Activated CD4-positive, alpha-beta T cell treated with anti-CD3 and anti-CD28 coated beads, Interleukin-2, amount 10 ng/mL, durations not matched to agents 7 days and 5 days (primary cell): ENCODE measurements at places on chromosomes 1 and 21. TPM values are rescaled to one million over a fixed set of nuclear protein-coding genes. Genes with fewer than 3 reads are reported as not detected.

DNA sequence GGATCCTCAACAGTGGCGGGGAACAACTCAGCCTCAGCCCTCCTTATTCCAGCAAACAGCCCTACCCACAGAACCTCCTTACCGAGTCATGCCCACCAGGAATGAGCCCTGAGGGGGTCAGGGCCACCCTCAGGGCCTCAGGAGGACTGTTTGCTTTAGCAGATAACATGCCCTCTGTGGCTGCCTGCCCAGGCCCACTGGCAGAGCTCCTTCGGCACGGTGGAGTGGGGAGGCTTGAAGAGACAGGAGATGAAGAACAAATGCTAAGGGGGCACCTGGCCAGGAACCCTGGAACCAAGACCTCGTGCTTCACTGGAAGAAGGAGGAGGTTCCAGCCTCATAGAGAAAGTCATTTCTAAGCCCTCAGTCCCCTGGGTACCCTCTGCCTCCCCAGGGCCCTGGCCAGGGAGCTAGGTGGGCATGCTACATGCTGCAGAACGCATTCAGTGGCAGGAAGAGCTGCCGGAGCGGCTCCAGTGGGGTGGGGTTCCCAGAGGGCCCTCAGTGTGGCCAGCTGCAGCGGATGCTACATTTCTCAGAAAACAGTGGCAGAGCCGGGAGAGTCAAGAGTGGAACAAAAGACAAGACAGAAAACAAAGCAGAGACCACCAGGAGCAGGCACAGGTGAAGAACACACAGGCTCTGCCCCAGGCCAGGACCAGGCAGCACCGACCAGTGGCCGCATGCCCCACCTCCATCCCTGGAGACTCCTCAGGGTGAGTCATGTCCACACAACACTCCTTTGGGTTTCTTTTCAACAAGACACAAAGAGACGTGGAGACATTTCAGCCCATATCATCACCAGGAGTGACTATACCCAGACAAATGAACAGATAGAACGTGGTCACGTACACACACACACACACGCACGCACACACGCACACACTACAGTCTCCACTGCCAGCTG lies 39.8 kb downstream of the RIMS3 start:
- DNase-seq, result peak; percentile 1

- peak; percentile 54 for DNase-seq
Measured at GRCh38 chr1:224183591-224184312, 712 bp downstream of the DEGS1 start.

DNA sequence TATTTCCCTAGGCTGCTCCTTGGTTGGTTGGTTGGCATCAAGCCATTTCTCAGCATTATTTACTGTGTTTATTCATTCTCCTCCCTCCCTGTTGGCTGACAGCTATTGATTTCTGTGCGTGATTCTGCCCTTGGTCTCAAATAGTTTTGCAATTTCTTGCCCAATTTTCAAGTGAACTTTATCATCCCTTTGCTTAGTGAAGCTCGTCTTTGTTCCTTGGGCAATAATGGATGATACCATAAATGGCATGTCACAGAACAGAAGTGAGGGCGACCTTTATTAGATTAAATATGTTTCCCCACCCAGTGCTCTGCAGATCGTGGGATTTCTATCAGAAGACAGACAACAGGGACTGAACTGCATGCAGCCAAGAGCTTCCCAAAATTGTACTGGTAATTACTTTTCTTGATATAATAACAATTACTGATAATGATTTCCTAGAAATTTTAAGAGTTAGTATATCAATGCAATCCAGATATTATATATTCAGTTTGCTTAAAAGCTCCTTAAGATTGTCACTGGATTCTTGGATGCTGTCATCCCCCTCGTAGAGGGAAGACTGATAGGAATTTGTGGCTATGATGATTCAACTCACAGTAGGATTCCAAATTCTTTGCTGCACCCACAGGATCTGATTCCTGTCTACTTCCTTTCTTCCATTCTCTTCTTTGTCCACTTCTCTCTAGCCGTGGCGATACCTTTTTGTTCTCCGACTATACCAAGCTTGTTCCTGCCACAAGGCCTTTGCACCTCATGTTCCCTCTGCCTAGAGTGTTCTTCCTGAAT lies 122.1 kb upstream of the KAZN start:
- DNase-seq, result no peak

DNA sequence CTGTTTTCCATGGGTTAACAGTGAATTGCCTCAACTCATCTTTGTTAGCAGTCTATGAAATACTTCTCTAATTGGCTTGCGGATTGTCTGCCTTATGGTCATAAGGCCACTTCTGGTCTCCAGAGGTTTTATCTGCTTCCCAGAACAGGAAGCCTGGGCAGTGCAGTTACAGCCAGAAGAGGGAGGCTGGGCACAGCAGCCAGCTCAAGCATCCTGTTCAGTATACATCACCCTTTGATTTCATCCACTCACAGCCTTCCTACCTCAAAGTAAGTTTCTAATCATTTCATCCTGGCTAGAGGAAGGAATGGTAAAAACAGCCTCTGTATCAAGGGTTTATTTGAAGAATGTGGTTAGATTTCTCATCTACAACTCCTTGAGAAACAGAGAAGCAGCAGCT lies 311.5 kb upstream of the DEPDC1 start:
- DNase-seq, result no peak

DNA sequence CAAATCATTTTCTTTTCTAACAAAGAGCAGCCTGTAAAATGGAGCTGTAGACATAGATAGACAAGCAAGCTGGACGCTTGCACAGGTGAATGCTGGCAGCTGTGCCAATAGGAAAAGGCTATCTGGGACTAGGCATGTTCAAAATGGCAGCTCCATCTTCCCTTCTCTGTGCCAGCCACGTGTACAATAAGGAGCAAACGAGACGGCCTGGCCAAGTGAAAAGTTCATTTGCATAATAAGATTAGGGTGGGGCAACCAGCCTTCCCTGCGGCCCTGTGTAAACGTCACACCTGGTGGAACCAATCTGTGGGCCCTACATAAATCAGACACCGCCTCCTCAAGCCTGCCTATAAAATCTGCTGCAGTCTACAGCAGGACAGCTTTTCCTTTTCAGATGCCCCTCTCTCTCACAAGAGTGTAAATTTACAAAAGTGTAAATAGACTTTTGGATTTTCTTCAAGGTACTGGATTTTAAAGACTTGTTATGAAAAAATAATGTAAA lies 16.6 kb upstream of the EDEM3 start:
- DNase-seq, result no peak

DNA sequence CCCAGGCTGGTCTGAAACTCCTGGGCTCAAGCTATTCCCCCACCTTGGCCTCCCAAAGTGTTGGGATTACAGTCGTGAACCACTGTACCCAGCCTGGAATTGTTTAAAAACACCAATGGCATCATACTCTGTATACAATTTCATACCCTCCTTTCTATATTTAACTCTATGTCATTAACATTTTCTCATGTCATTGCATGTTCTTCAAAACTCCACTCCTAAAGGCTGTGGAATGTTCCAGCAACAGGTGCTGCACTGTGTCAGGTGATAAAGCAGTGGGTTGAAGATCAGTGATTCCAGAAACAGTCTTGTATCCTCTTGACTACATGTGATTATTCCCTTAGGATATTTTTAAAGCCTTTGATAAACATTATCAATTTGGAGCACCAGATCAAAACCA lies 36.7 kb upstream of the GRHL3 start:
- DNase-seq, result no peak

DMRTA2 gene
- not detected for total RNA-seq

GUCA2A gene
- not detected for total RNA-seq

INTS11 gene
- 123 TPM for total RNA-seq

- no peak for DNase-seq
Measured at GRCh38 chr1:14452551-14452950, 145.9 kb upstream of the KAZN start.

CORT gene
- 0.30 TPM for total RNA-seq

HCN3 gene
- total RNA-seq, result 2.5 TPM

HRNR gene
- total RNA-seq, result not detected

- peak; percentile 75 for DNase-seq
Measured at GRCh38 chr1:90850898-90851710, 134.0 kb upstream of the BARHL2 start.

GRCh38 chr1:27602462-27603308 lies 1.3 kb downstream of the AHDC1 start:
- peak; percentile 46 for DNase-seq

DNA sequence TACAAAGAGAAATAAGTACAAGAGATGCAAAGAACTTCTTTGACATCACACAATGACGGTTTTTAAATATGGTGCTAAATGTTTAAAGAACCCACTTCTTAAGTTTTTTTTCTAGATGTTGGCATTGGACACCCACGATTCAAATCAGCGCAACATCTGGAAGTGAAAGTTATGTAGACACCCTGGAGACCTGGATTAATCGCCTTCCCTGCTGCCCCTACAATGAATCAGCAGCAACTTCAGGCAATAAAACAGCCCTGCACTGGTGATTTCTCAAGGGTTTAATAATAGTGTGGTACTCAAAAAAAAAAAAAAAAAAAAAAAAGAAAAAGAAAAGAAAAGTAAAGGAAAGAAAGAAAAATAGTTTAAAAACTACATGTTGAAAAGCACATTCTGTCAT lies 248.3 kb downstream of the NUF2 start:
- DNase-seq, result no peak
